ENCODE measurements at places on chromosomes 12 and 14.

GRCh38 chr14:93965287-93965821, 11.0 kb downstream of the ASB2 start:
- DNase-seq = no peak

DNA sequence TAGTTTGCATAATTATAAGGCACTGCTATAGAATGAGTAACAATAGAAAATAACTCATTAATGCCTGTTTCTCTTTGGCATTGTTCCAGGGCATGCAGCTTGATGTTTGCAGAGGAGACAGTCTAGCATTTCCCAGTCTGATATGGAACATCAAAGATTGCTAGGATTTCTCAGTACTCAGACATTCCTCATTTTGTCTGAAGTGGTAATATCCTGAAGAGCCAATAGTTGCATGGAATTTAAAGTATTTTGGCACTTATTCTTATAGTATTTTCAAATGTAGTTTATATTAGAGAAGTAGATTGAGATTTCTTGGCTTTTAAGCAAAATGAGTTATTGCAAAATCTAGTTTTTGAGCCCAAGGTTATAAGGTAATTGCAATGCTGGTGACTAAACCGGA, 337.3 kb upstream of the E2F7 start:
- DNase-seq = no peak

- no peak for DNase-seq
Observed at GRCh38 chr14:105091517-105092170, 26.4 kb upstream of the GPR132 start.

DNA sequence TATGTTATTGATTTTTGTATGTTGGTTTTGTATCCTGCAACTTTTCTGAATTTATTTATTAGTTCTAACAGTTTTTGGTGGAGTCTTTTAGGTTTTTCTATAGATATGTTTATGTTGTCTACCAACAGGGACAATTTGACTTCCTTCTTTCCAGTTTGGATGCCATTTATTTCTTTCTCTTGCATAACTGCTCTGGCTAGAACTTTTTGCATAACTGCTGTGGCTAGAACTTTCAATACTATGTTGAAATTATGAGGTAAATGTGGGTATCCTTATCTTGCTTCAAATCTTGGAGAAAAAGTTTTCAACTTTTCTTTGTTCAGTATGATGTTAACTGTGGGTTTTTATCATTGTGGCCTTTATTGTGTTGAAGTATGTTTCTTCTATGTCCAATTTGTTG, 39.9 kb upstream of the PLBD1 start:
- DNase-seq = no peak

DNA sequence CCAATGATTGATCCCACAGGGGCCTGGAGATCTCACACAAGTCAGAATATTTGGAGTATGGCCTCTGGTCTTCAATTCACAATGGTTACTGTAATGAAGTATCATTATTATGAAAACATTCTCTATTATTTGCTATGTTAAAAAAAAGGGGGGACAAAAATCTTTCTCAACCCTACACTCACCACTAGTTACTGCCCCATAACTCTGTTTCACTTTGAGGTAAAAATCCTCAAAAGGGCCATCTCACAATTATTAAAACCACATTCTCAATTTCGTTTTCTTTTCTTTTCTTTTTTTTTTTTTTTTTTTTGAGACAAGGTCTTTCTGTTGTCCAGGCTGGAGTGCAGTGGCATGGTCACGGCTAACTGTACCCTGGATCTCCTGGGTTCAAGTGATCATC, 59.6 kb upstream of the KCNC2 start:
- no peak for DNase-seq

- no peak for DNase-seq
Observed at GRCh38 chr12:57151741-57152630, 4.6 kb upstream of the LRP1-AS start.

DNA sequence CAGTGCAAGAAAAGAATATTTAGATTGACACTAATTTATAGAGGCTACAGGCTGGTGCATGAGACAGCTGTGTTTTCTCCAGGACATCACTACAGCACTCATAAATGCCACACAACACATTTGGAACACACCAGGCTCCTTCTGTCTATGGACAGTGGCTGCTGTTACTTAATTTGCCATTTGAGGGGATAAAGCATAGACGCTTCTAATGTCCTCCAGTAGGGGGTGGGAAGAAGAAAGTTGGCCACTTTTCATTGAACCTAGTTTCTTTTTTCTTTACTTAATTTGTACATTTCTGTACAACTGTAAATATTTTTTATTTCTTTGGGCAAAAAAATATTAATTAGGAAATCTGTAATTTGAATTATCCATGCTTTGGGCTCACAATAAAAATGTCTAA, 12.4 kb upstream of the RTN1 start:
- DNase-seq = no peak

DNA sequence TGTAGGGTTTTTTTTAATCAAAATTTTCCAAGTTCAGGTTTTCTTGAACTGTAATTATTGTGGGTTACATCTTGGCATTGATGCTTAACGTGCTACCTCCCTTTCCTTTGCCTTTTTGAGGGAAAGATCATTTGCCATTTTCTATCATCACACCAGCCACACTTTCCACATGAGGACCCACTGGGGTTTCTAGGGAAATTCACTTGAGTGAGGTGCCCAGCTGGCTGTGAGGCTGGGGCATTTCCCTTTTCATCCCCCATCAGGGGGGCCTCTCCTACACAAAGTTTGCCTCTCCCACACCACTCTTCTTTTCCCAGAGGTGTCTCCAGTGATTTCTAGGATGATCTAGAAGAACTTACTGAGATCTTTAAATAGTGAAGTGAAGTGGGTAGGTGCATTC, 335.7 kb downstream of the BMP4 start:
- no peak for DNase-seq

DNA sequence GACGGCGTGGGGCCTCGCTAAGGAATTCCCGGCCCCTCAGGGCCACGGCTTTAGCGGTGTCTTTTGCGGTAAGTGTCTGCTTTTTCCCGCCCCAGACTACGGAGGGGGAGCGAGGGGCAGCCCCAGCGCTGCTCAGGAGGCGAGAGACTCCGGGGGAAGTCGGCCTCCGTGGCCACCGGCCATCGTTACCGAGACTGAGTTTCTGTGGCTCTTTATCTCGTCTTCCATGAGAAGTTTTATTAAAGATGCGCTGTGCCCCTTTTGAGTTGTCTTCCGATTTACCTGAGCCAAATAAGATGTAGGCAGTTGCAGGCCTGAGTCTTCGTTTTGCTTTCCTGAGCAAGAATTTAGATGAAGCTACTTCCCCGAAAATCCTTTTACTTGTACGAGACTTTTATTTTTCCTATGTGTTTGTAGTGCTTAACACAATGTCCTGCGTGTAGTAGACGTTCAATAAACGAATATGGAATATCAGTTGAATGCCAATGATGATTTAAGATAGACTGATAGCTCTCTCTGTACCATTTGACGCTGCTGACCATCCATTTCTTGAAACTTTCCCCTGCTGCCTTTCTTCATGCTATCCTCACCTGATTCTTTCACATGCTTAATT, 462 bp downstream of the SRP54 start:
- DNase-seq = no peak

- no peak for DNase-seq
Observed at GRCh38 chr14:74635847-74636246, 23.8 kb upstream of the LTBP2 start.
